ENCODE measurements at places on chromosomes 6 and 20.

GRCh38 chr20:59802018-59802417, 131.4 kb downstream of the SYCP2 start:
- DNase-seq, result no peak

DNA sequence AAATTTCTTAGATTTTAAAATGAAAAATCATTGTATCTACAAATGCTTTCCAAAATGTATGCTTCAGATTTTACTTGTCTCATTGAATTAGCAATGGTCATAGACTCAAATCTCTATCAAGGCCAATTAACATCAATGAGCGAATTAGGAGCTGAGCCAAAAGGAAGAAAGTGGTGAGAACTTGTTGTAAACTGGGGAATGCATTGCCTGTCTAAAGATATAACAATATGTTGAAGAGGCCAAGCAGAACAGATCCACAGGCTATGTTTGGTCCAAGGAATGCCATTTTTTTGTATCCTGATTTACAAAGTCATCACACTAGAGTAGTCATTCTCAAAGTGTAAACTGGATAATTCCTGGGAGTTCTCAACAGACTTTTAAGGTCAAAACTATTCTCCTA, 370.7 kb downstream of the GJA1 start:
- no peak for DNase-seq

DNA sequence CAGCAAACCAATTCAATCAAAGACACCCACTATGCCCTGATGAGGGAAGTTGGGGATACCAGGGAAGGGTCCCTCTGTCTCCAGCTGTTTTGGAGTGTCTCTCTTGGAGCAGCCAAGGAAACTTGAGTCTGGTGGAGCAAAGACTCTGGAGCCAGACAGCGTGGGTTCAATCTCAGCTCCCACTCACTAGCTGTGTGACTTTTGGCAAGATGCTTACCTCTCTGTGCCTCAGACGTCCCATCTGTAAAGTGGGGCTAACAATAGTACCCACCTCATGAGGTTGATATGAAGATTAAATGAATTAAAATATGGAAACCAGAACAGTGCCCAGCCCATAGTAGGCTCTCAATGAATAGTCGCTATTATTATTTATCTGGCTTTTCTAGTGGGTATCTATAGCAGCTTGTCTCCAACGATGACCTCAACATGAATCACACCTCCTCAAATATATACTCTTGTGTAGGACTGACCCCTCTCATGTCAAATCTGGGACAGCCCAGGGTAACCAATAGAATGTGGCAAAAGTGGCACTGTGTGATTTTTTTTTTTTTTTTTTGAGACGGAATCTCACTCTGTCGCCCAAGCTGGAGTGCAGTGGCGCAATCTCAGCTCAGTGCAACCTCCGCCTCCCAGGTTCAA, 99.2 kb upstream of the FOXP4 start:
- no peak for DNase-seq

GRCh38 chr6:6640926-6641325, 52.4 kb downstream of the LY86 start:
- no peak for DNase-seq

- DNase-seq, result no peak
Observed at GRCh38 chr20:25439328-25439727, 31.9 kb downstream of the GINS1 start.

DNA sequence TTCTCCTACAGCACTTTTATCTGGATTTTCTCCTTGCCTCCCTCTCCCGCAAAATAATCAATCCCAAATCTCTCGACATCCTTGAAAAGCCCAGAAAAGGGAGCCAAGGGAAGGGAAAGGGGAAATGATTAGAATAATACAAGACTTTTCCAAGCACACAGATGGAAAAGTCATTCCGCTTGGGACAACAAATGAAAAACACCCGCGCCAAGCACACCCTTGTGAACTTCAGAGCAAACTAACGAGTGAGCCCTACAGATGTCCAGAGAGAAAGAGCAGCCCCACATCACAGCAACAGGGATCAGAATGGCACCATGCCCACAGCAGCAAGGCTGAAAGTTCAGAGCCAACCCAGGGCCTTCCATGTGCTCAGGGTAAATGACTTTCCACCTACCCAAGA, 49.6 kb downstream of the NINL start:
- DNase-seq, result no peak

GRCh38 chr6:95084867-95085266, 492.5 kb upstream of the MANEA start:
- DNase-seq, result no peak

GRCh38 chr6:128271011-128271410, 249.4 kb downstream of the PTPRK start:
- DNase-seq, result no peak

- no peak for DNase-seq
Observed at GRCh38 chr20:50323777-50324775, 133.4 kb downstream of the CEBPB start.

DNA sequence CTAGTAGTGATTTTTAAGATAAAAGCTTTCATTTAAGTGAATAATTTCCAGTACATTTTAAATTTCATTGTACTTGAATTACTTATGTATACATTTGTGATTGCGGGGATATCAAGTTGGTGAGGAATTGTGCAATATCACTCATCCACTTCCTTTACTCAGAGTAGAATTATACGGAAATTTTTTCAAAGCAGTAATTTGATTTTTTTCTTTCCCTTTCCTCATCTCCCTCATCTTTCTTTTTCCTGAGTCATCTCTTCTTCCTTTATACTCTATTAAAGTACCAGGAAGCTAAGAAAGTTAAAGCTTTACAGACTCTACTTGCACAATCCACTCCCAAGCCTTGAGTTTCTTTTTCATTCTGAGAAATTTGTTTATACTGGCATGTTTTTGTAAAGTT, 60.9 kb upstream of the DEFB112 start:
- no peak for DNase-seq

DNA sequence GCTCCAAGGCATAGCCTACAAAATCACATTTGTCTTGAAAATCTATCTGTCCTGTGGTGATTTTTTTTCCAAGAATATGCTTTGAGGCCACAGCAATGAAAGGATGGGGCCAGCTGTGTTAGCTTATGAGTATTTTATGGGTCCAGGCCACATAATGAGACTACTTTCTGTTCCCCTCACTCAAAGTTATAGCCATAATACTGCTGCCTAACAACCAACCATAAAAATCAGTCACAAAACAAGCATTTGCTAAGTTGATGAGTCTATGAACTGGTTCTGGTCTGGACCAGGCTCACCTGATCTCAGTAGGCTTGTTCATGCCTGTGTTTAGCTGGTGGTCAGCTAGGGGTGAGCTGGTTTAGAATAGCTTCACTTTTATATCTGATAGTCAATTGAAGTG, 192.5 kb upstream of the PLCB4 start:
- DNase-seq, result no peak

DNA sequence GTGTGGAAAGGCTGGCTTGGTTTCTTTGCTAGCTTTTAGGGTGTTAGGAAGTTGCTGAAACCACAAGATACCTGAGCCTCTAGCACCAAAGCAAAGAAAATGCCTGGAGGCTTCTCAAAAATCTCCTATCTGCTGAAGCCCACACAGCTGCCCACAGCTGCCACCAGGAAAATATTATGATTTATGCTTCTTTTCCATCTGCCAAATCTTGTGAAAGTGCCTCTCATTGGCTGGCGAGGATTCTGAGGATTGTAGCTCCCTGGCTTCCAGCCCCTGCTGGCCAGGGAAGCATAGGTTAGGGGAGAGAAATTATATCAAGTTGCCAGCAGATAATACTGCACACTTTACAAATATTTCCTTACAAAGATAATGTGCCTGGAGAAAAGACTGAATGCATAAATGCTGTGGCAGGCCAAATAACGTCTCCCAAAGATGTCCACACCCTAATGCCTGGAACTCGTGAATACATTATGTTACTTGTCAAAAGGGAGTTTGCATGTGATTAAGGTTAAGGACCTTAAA, 98.4 kb downstream of the MRPL14 start:
- DNase-seq, result no peak

GRCh38 chr20:5069141-5069806, 50.5 kb downstream of the PCNA start:
- DNase-seq, result no peak

- no peak for DNase-seq
Observed at GRCh38 chr6:17972074-17972952, 15.1 kb downstream of the KIF13A start.

DNA sequence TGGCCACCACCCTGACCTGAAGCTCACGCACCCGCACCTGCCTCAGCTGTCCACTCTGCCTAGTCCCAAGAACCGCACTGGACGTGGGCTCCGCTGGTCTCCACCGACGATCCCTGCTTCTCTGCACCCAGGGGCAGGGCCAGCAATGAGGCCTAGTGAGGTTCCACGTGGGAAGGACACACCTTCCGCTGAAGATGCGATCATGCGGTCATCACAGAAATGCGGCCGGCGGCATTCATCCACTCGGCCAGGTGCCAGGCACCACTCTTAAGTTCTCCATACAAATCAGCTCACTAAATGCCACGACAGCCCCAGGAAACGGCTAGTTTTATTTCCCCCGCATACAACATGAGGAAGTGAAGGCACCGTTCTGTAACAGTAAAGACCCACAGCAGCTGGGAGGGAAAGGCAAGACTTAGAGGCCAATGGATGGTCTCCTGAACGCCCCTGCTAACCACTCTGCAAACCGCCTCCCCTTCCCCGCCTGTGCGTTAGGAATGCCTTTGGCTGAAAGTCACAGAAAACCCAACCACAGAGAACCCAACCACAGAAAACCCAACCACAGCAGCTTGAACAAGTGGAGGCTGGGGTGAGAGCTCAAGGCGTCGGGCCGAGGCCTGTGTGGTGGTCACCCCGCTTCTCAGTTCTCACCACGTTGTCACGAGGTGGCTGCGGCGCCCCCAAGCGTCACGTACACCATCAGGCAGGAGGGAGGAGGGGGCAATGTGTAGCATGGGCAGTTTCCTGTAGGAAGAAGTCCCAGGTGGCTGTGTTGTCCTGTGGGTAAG, 204.4 kb downstream of the TAF4 start:
- DNase-seq, result no peak

- DNase-seq, result no peak
Observed at GRCh38 chr6:109961611-109962041, 16.5 kb upstream of the GPR6 start.

DNA sequence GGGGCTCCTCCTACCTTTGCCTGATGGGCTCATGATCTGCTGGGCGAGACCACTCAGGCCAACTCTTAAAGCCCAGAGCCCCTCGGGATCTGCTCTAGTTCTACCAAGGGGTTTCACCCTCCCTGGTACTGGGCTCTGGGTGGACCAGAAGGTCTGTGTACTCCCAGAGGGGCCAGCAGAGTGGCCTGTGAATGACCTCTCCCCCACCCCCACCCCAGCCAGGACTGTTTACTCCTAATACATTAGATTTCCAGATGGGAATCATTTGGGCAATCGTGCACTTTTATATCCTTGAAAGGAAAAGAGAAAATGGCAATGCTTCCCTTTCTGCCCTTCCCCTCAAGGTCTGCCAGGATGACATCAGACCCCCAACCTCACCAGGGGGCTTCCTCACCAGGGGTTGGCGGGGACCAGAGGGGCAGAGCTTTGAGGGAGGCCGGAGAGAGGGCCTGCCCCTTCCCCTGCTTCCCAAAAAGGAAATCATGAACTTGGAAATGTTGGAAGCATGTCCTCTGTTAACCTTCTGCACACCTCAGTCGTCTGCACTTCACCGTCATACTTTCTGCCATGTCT, 37.1 kb upstream of the PMEPA1 start:
- DNase-seq, result no peak

- no peak for DNase-seq
Observed at GRCh38 chr6:47700053-47700452, 1.7 kb downstream of the ADGRF4 start.

DNA sequence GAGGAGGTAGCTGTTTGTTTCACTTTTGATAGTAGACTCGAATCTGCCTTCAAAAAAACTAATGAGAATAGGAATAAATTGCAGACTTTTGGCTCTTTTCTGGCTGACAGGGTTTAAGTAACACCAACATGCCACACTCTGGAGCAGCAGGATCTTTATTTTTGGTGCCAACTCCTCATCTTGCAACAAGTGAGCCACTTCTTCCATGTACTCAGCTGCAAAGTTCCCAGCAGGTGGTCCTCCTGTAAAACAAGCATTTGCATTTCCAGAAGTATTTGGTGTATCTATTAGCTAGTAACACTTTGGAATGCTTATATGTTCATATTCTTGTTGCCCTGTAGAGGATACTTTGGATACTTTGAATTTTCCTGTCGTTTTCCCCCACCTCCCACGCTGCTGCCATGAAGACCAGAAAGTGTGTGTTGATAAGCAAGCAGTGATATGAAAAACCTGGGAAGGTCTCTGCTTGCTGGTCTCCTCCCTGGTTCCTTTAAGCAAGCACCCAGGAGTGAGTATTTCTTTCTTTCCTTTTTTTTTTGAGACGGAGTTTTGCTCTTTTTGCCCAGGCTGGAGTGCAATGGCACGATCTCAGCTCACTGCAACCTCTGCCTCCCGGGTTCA, 1.0 kb downstream of the ARMH2 start:
- no peak for DNase-seq

GRCh38 chr6:43871284-43871683, 101.3 kb downstream of the VEGFA start:
- no peak for DNase-seq

DNA sequence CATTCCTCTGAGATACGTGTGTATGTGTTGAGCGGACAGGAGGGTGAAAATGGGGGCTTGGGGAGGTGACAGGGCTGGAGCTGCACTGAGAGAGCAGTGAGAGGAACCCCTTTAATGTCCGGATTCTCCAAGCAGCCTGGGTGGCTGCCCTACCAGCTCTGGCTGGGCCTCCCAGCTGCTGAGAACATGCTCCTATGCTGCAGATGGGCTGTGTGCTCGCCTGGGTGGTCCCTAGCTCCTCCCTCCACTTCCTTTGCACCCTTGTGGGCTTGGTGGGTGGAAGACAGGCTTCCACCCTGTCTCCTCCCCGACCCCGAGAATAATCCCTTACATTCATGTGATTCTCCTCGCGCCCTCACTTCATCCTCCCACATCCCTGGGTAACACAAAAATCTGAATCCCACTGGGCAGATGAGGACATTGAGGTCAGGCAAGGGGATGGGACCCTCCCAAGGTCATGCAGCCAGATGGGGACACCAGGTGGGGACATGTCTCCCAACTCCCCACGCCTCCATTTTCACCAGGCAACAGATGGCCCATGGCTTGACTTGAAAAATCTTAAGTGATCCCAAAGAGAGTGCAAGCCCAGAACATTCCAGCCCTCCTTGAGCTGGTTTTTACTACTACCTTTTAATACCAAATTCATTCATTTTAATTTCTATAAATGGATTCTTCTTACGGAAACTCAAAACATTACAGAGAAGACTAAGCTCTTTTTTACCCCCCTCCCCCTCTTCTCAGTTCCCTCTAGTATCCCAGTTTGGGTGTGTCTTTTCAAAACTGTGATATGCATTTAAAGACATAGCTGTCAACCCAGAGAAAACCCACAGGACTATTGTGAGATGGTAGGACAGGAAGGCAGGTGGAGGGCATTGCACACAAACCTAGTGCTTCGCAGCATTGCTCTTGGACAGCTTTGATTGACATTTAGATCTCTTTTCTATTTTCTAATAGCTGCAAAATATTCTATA, 5.0 kb upstream of the PDRG1 start:
- DNase-seq, result no peak

DNA sequence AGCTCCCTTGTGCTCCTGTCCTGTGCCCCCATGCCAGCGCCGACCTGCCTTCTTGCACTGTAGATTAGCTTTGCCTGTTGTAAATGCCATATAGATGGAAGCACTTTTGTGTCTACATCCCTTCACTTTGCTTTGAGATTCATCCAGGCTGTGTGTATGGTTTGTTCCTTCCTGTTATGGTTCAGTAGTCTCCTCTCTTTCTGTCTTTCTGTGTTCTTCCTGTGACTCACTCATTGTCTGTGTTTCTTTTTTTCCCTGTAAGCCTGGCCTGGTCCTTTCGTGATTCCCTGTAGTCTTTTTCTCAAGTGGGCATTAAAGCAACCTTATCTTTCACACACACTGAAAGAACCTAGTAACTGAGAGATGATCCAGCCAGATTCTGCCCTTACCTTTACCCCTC, 66.6 kb downstream of the JARID2 start:
- no peak for DNase-seq

Measured in activated CD4-positive, alpha-beta T cell treated with anti-CD3 and anti-CD28 coated beads for 48 hours (primary cell).